Fibroblast of skin of abdomen (primary cell): ENCODE measurements at places on chromosomes 11 and 22.

GRCh38 chr11:60953781-60954180 lies 1.8 kb upstream of the SLC15A3 start:
- peak; percentile 28 for DNase-seq

GRCh38 chr22:17581056-17581455 lies 17.8 kb downstream of the SLC25A18 start:
- no peak for DNase-seq

DNA sequence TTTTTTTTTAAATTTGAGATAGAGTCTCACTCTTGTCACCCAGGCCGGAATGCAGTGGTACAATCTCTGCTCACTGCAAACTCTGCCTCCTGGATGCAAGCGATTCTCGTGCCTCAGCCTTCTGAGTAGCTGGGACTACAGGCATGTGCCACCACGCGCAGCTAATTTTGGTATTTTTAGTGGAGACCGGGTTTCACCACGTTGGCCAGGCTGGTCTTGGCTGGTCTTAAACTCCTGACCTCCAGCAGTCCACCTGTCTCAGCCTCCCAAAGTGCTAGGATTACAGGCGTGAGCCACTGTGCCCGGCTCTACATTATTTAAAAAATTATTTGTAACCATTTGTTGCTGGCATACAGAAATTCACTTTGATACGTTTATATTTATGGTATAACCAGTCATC lies 18.6 kb downstream of the EP300 start:
- no peak for DNase-seq

DNA sequence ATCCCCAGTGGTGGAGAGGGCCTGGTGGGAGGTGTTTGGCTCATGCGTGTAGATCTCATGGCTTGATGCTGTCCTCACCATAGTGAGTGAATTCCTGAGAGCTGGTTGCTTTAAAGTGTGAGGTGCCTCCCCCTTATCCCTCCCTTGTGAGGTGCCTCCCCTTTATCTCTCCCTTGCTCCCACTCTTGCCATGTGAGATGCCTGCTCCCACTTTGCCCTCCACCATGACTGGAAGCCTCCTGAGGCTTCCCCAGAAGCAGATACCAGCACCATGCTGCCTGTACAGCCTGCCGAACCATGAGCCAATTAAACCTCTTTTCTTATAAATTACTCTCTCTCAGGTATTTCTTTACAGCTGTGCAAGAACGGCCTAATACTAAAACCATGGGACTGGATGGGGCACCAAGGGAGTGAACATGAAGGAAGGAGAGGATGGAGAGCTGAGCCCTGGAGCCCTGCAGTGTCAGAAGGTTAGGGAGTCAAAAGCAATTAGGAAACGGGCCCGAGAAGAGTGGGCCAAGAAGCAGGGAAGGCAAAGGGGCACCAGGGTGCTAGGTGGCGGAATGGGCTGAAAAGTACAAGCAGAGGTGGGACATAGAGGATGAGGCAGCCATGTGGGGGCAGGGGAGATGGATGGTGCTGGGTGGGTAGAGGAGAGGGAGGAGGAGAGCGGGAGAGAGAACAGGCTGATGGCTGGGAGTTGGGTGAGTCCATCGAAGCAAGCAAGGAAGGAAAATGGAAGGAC lies 9.4 kb downstream of the IFITM10 start:
- DNase-seq = no peak

DNA sequence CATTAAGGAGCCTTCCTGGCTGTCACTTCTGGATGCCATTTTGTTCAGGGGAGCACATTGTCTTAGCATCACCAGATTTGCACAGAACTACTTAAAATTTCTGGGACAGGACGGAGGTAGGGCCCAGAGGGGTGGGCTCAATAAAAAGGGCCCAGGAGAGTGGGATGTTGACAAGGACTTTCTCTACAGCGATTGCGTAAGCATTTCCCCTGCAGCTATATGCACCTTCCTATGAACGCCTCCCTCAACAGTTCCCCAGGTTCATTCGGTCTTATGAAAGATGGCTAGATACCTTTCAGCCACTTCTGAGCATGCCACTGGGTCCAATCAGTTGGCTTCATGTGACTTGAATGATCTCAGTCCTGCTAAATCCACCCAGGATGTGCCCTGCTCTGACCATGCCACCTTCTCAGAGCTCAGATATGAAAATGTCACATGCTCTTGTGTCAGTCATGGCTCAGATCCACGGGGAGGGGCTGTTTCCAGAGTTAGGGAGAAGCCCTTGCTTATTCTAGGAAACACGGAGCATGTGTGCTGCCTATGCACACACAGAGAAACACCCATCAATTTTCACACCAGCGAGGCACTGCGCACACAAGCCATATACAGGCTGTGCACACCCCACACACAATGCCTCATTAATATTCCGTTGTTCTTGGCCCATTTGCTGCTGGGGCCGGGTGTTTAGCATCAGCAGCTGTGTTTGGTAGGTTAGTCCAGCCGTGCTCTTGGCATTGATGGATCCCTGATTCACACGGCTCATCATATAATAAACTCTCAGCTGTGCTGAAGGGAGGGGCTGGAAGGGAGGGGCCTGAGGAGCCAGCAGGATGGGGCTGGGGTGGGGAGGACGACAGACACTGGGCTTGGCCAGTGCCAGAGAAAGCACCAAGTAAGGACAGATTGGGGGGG lies 52.5 kb upstream of the NNMT start:
- DNase-seq = no peak

GRCh38 chr11:94111660-94112059 lies 17.0 kb upstream of the PANX1 start:
- DNase-seq = no peak

- no peak for DNase-seq
Observed at GRCh38 chr11:101369835-101370234, 214.0 kb downstream of the TRPC6 start.

DNA sequence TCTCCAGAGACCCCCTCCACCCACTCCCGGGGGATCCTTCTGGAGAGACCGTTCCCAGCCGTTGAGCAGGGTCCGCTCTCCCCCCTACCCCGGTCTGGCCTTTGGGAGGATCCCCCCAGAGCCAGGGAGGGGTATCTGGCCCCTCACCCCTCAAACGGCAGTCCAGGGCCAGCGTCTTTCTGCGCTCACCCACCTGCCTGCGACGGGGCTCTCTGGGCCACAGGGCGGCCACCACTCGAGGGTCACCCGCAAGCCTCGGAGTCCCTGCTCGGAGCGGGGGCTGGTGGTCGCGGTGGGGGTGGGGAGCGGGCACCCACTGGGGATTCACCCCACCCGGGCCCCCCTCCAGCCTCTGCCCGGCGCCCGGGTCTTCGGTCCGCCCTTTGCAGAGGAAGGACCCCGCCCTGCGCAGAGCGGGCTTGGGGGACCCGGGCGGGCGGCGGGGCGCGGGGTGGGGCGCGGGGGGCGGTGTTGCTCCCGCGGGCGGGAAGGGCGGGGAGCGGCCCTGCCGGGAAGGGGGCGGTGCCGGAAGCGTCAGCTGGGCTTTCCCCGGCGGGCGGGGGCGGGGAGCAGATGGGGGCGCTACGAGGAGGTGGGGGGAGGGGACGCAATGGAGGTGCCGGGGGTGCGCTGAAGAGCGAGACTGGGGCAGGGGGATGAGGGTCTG lies 16.6 kb downstream of the CRELD2 start:
- peak; percentile 69 for DNase-seq

- DNase-seq = no peak
Observed at GRCh38 chr11:78197816-78198215, 9.1 kb downstream of the USP35 start.

GRCh38 chr22:25361899-25362214 lies 142.4 kb downstream of the CRYBB2 start:
- DNase-seq = no peak

DNA sequence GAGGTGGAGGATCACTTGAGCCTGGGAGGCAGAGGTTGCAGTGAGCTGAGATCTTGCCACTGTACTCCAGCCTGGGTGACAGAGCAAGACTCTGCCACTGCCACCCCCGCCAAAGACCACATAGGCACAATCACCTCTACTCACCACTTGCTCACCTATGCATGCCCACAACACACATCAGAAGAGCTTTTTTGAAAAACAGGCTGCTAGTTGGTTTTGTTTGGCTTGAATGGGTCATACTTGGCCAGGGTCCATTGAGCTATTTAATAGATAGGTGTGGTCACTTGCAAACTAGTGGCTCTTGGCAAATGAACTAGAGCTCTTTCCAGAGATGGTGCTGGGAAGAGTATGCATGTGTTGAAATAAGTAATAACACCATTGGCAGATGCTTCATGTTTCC lies 80.1 kb downstream of the EMSY start:
- DNase-seq = no peak

GRCh38 chr22:39646398-39647063 lies 76.0 kb downstream of the CACNA1I start:
- DNase-seq = no peak

DNA sequence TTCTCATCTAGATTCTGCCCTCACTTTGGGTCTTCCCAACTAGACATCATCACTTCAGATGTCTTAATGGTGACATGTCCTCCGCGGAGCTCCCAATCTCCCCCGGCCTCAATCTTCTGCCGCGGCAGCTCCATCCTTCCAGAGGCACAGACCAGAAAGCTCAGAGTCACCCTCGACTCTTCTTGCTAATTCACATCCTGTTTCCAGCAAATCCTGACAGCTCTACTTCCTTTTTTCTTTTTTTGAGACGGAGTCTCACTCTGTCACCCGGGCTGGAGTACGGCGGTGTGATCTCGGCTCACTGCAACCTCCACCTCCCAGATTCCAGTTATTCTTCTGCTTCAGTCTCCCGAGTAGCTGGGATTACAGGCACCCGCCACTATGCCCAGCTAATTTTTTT lies 54.5 kb downstream of the CACNG2 start:
- DNase-seq = no peak

DNA sequence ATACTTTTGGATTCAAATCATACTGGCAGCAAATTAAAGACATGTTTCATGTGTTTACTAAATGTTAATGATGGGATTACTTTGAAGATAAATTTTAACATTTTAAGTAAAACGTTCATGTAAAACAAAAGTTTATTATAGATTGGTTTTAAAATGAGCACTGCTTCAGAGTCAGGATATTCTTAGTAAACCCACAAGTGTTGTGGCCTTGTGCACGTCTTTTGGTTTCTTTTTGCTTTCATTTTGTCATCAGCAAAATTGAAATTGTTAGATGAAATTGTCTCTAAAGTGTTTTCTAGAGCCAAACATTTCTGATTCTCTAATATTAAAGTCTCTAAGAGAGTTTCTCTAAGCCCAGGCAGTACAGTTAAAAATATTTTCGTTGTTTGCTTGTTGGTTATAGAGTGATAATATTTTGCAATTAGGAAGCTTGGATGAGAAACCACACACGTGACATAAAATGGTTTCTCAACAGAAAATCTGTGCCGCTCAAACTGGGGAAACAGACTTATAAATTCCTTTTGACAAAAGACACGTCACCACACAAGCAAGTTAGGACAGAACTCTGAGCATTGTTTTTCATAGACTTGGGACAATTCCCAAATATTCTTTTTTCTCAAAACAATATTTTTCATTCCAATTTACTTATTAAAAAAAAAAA lies 164.4 kb downstream of the TEAD1 start:
- DNase-seq = peak; percentile 38

GRCh38 chr11:134951305-134951700 lies 539.3 kb upstream of the B3GAT1 start:
- DNase-seq = peak; percentile 73

- no peak for DNase-seq
Observed at GRCh38 chr11:57735619-57736298, 5.5 kb upstream of the SELENOH start.

- no peak for DNase-seq
Observed at GRCh38 chr11:20360650-20361049, 2.9 kb upstream of the HTATIP2 start.

DNA sequence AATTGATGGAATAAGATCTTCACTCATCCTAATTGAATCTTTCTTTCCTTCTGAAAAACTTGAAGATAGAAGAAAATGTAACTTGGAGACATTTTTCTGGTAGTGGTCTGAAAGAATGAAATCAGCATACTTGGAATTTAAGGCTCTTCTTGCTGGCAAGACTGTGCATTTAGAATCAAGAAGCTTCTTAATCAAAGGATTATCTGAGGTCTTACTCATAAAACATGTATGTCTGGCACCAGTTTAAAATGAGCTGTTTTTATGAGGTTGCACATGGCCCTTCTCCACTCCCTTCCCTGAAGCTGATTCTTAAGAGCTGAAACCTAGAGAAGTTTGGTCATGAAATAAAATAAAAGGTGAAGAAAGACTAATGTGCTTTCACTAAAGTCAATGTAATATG lies 77.3 kb downstream of the ARHGEF12 start:
- peak; percentile 91 for DNase-seq

DNA sequence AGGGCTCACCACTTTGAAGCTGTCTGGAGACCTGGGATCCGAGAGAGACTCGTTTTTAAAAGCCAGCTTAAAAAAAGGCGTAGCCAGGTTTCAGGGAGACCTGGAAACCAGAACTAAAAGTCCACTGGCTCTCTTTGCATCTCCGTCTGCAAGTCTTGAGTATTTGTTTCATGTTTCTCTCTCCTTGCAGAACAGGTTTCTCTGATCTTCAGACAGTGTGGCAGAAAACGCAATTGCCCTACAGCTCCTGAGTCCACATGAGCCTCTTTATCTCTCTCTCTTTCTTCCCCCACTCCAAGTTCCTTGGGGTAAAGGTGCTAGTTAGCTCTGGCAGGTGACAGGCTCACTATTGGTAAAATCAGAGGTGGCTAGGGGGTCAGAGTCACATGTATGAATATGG lies 67.0 kb upstream of the AMPD3 start:
- no peak for DNase-seq

- DNase-seq = peak; percentile 42
Observed at GRCh38 chr11:83827940-83828554, 541.9 kb upstream of the CCDC90B start.

GRCh38 chr11:14029440-14029839 lies 66.9 kb downstream of the SPON1 start:
- no peak for DNase-seq

GRCh38 chr22:50418624-50419023 lies 56.2 kb downstream of the SBF1 start:
- DNase-seq = no peak

DNA sequence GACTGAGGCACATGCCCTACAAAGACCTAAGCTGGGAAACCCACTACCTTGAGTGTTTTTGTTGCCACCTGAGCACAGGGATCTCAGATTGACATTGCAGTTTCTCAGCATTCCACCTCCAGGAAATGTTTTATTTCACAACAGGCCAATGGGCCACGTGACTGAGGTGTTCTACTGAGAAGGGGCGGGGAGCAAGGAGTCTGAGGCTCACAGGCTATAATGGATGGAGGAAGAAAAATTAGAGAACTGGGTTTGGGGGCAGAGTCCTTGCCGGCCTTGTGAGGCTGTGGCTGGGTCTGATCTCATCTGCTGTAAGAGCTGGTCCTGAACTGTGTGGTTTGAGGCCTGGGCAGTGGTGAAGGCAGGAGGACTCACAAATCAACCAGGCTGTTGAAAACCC lies 40.7 kb downstream of the ZNF202 start:
- DNase-seq = no peak

DNA sequence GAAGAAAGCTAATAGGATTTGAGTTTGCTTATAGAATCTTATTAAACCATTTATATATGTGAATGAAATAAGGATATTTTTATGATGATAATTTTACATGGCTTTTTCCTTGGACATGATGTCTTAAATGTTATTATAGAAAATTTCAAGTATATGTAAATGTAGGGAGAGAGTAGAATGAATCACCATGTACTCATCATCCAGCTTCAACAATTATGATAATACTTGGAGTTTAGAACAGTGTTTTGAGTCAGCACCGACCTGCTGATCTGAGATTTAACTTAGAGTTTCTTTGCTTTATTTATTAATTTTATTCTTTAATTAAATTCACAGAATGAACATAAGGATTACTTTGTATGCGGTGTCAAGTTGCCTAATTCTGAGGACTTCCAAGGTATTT lies 193.5 kb downstream of the UVRAG start:
- peak; percentile 56 for DNase-seq

- DNase-seq = no peak
Observed at GRCh38 chr11:90318651-90319050, 95.8 kb upstream of the CHORDC1 start.
